Stimulated activated naive B cell treated with anti-CD40 and anti-IgM and Interleukin-4, amounts not matched to agents 10 μg/mL and 1 μg/mL and 100 μg/mL, for 72 hours (primary cell): ENCODE measurements at places on chromosomes 16 and 17.

GRCh38 chr17:15108992-15109391 lies 156.1 kb downstream of the PMP22 start:
- no peak for DNase-seq
- H3K4me1 ChIP-seq, result no peaks in the 10 kb centered on the region
- H3K27me3 ChIP-seq, result no peaks in the 10 kb centered on the region
- no peak overlapping the region for H3K27ac ChIP-seq
- no peak overlapping the region for H3K4me3 ChIP-seq
- H3K36me3 ChIP-seq, result no peaks in the 10 kb centered on the region

- peaks cover 35% of the 10 kb centered on the region for H3K27me3 ChIP-seq
- H3K27ac ChIP-seq, result no peak overlapping the region
- DNase-seq, result no peak
- no peaks in the 10 kb centered on the region for H3K36me3 ChIP-seq
Measured at GRCh38 chr16:49858200-49859124, 2.5 kb upstream of the ZNF423 start.

DNA sequence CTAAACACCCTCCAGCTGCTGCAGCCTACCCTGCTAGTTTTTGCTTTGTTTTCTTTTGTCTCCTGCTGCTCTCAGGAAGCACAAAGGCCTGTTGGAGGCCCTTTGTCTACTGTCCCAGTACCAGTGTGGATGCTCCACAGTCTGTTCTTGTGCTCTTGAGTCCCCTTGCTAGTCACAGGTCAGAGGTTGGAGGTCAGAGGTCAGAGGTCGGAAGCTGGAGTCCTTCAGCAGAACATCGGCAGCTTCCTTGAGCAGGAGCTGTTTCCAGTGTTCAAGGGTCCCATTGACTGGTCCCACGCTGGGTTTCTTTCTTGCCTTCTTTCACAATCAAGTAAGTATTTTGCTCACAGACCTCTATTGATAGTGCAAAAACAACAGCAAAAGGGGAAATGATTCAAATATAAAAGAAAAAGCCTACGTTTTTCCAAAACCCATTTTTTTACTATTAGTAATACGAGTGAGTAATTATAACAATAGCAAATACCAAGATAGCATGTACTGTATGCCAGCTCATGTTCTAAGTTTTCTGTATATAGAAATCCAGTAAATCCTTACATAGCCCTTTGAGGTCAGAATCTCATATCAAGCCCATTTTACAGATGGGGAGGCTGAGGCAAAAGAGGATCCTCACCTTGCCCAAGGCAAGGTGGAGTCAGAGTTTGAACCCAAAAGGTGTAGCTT lies 10.9 kb upstream of the IL34 start:
- no peak for DNase-seq
- no peak overlapping the region for H3K4me3 ChIP-seq
- H3K27ac ChIP-seq, result no peak overlapping the region
- H3K36me3 ChIP-seq, result peaks cover 1% of the 10 kb centered on the region
- no peaks in the 10 kb centered on the region for H3K4me1 ChIP-seq
- H3K27me3 ChIP-seq, result peaks cover 6% of the 10 kb centered on the region

- H3K27me3 ChIP-seq, result no peaks in the 10 kb centered on the region
- peak; percentile 71 for DNase-seq
- H3K36me3 ChIP-seq, result peaks cover 23% of the 10 kb centered on the region
- peaks cover 3% of the 10 kb centered on the region for H3K4me1 ChIP-seq
- H3K4me3 ChIP-seq, result no peak overlapping the region
Measured at GRCh38 chr16:57757326-57757786, 21.8 kb downstream of the KATNB1 start.

DNA sequence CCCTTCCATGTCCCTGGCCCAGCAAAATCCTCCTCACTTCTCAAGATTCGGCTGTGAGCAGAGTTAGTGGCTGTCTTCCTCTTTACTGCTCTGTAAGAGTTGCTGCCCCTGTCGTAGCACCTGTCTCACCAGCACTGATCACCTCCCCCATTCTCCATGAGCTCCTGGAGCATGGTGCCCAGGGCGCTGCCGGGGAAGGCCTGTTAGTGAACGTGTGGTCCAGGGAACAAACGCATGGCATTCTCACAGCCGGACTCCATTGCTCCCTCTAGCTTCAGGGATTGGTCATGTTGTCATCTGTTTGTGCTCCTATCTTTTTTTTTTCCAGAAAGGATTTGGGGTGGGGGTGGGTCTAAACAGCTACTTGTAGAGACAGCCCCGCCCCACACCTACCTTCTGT lies 141.2 kb downstream of the CMIP start:
- peak overlapping the region; percentile 79 for H3K27ac ChIP-seq
- H3K4me3 ChIP-seq, result no peak overlapping the region
- no peak for DNase-seq
- peaks cover 35% of the 10 kb centered on the region for H3K4me1 ChIP-seq
- peaks cover 25% of the 10 kb centered on the region for H3K36me3 ChIP-seq
- H3K27me3 ChIP-seq, result no peaks in the 10 kb centered on the region

DNA sequence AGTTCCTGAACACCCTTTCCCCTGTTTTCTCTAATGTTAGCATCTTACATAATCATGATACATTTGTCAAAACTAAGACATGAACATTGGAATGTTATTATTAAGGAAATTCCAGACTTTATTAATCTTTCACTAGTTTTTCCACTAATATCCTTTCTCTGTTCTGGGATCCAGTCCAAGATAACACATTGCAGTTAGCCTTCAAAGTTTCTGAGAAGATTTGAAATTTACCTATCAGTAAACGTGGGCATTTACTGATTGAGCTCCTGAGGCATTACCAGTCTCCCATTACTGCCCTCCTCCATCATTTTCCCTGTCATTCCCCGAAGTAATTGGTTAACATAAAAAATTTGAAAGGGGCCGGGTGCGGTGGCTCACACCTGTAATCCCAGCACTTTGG lies 5.7 kb upstream of the CD300LG start:
- no peak overlapping the region for H3K27ac ChIP-seq
- DNase-seq, result no peak
- H3K36me3 ChIP-seq, result no peaks in the 10 kb centered on the region
- peaks cover 2% of the 10 kb centered on the region for H3K4me1 ChIP-seq
- peaks cover 29% of the 10 kb centered on the region for H3K27me3 ChIP-seq

DNA sequence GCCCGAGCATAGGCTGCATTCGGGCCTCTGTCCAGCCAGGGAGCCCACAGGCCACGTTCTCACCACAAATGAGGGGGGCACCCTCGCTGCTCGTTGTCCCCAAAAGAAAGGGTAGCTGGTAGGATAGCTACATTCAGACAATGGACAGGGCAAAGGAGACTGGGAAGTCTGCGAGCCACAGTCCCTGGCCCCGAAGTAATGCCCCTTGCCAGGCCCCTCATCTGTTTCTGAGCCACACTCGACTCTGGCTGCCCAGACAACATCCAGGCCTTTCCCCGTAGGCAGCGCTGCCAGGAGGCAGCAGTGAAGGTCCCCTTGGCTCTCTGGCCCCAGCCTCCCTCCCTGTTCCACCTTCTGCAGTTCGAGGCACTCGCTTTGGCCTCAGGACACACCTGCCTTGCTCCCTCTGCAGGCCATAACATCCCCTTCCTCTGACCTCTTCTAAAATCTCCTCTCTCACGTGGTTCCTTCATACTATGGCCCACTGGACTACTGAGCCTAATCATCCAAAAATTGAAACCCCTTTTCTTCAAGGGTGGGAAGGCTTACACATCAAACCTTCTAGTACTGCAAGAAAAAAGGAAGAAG lies 12.2 kb downstream of the AIPL1 start:
- H3K4me3 ChIP-seq, result no peak overlapping the region
- DNase-seq, result no peak
- peaks cover 8% of the 10 kb centered on the region for H3K4me1 ChIP-seq

GRCh38 chr17:4187076-4187475 lies 44.1 kb downstream of the CYB5D2 start:
- no peak overlapping the region for H3K4me3 ChIP-seq
- peaks cover 5% of the 10 kb centered on the region for H3K4me1 ChIP-seq
- peaks cover 38% of the 10 kb centered on the region for H3K36me3 ChIP-seq
- H3K27me3 ChIP-seq, result no peaks in the 10 kb centered on the region
- H3K27ac ChIP-seq, result peak overlapping the region; percentile 59

- H3K4me3 ChIP-seq, result peak overlapping the region; percentile 90
- no peak for DNase-seq
- peaks cover 74% of the 10 kb centered on the region for H3K4me1 ChIP-seq
- peaks cover 38% of the 10 kb centered on the region for H3K36me3 ChIP-seq
- H3K27ac ChIP-seq, result no peak overlapping the region
- no peaks in the 10 kb centered on the region for H3K27me3 ChIP-seq
Measured at GRCh38 chr17:45222014-45222288, 266 bp downstream of the FMNL1 start.

GRCh38 chr17:54901230-54901822 lies 674 bp downstream of the TOM1L1 start:
- no peak overlapping the region for H3K27ac ChIP-seq
- H3K27me3 ChIP-seq, result peaks cover 31% of the 10 kb centered on the region
- peak overlapping the region; percentile 18 for H3K4me3 ChIP-seq
- peaks cover 5% of the 10 kb centered on the region for H3K4me1 ChIP-seq
- DNase-seq, result no peak
- no peaks in the 10 kb centered on the region for H3K36me3 ChIP-seq

DNA sequence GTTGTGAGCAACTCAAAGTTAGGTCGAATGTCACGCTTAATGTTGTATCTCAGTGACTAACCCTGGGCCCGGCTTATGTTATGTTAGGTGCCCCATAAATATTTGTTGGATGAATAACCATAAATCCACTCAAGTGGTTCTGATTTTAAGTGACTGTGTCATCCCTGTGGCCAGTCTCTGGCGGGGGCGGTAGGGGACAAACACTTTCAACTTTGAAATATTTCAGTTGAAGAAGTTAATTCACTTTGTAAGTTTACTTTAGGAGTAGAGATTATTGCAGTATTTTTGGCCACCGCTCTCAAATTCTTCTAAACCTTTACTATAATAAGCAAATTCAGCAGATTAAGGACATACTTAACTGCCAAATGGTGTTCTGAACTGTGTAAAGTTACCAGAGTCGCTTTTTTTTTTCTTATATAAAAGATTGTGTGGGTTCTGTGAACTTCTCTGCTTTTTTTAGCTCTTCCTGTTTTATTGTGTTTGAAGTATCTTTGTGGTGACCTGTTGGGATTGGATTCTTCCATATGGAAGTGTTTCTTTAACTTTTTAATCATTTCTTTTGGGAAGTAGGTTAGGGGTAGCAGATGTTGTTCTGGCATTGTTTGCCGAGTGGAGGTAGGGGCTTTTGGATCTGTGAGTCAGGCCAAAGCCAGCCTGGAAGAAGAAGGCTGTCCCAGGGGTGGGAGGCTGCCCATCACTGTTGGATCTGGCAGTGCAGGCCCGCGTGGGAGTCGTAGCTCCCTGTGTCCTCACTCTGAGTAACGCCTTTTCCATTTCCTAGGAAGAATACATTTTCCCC lies 61.4 kb upstream of the TBX2 start:
- H3K36me3 ChIP-seq, result no peaks in the 10 kb centered on the region
- no peaks in the 10 kb centered on the region for H3K27me3 ChIP-seq
- no peak overlapping the region for H3K4me3 ChIP-seq
- no peak for DNase-seq
- H3K27ac ChIP-seq, result no peak overlapping the region

- DNase-seq, result no peak
- H3K27me3 ChIP-seq, result peaks cover 32% of the 10 kb centered on the region
- peaks cover 42% of the 10 kb centered on the region for H3K36me3 ChIP-seq
- peaks cover 16% of the 10 kb centered on the region for H3K4me1 ChIP-seq
- H3K27ac ChIP-seq, result no peak overlapping the region
Measured at GRCh38 chr16:67150047-67150832, 558 bp downstream of the B3GNT9 start.

GRCh38 chr17:74851612-74852236 lies 8.0 kb downstream of the GRIN2C start:
- peaks cover 4% of the 10 kb centered on the region for H3K4me1 ChIP-seq
- no peaks in the 10 kb centered on the region for H3K36me3 ChIP-seq
- H3K27me3 ChIP-seq, result peaks cover 73% of the 10 kb centered on the region
- DNase-seq, result no peak

GRCh38 chr17:82911822-82912221 lies 72.0 kb upstream of the ZNF750 start:
- H3K4me1 ChIP-seq, result peaks cover 83% of the 10 kb centered on the region
- H3K27ac ChIP-seq, result peak overlapping the region; percentile 83
- H3K36me3 ChIP-seq, result peaks cover 77% of the 10 kb centered on the region
- H3K4me3 ChIP-seq, result peak overlapping the region; percentile 63
- DNase-seq, result no peak

DNA sequence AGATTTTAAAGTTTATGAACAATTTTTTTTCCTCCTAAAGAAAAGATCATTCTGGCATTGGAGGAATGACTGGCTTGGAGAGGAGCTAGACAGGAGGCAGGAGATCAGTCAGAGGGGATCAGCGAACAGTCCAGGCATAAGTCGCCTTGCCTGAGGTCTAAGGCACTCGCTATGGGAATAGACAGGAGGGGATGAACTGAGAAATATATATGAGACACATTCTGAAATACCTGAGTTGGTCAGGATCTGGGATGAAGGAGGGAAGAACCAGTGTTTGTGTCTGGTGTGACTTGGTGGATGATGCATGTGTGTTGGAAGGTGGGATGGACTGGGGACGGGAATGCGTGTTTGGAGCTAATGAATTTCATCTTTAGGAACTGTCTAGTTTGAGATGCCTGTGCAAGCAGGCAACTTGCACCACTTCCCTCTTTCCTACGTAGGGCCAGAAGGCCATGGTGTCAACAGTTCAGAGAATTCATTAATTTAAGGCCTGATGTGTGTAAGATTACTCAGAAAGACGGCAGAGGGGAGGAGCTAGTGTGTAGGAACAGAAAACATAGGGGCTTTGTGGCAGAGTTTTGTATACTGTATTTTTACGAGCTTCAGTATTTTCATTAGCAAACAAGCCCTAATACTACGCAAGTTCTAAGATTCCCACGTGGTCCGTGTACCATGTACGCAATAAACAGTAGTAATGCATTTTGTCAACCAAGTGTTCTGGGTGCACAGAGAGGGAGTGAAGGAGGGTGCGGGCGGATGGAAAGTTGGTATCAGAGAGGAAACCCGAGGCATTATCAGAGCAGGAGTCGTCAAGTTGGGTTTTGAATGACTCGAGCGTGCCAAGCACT lies 825 bp downstream of the HEATR6 start:
- no peaks in the 10 kb centered on the region for H3K27me3 ChIP-seq
- peak overlapping the region; percentile 87 for H3K4me3 ChIP-seq
- peaks cover 39% of the 10 kb centered on the region for H3K4me1 ChIP-seq
- no peak for DNase-seq
- H3K27ac ChIP-seq, result peak overlapping the region; percentile 95

DNA sequence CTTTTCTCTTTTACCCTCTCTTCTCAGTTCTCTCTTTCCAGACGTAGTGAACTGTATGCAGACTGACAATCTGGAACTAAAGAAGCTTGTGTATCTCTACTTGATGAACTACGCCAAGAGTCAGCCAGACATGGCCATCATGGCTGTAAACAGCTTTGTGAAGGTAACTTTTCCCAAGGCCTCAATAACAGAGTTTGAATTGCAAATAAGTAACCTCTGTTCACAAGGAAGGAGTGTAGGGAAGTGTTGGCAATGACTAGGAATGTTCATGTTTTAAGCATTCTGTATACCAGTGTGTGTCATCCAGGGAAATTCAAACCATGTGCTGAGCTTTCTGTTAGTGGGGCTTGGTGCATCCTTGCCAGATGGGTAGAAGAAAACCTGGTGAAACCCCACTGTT lies 18.6 kb downstream of the AP2B1 start:
- peaks cover 44% of the 10 kb centered on the region for H3K36me3 ChIP-seq
- no peaks in the 10 kb centered on the region for H3K27me3 ChIP-seq
- no peak for DNase-seq
- H3K27ac ChIP-seq, result no peak overlapping the region
- no peaks in the 10 kb centered on the region for H3K4me1 ChIP-seq
